ENCODE measurements at places on chromosomes 7 and 10. TPM values are rescaled to one million over a fixed set of nuclear protein-coding genes. Genes with fewer than 3 reads are reported as not detected.
A peak's percentile ranks its signal among the peaks of the same experiment; 100 is the strongest.

DNA sequence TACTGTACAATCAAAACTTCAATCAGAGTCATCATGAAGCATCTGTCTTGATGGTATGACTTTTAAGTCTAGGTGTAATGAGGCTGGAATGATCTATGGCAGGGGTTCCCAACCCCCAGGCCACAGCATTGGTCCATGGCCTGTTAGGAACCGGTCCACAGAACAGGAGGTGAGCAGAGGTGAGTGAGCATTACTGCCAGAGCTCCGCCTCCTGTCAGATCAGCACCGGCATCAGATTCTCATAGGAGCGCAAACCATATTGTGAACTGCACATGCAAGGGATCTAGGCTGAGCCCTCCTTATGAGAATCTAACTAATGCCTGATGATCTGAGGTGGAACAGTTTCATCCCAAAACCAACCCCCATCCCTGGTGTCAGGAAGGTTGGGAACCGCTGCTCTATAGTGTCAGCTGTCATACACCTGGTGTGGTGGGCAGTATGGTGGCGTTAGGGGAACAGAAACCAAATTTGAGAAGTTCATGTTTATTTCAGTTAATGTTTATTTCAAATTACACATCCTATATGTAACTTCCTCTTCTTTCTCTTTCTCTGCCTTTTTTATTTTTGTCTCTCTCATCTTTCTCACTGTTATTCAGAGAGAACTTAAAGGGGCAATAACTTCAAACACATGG, 432.6 kb downstream of the TNS3 start:
- DNase-seq, result no peak

DNA sequence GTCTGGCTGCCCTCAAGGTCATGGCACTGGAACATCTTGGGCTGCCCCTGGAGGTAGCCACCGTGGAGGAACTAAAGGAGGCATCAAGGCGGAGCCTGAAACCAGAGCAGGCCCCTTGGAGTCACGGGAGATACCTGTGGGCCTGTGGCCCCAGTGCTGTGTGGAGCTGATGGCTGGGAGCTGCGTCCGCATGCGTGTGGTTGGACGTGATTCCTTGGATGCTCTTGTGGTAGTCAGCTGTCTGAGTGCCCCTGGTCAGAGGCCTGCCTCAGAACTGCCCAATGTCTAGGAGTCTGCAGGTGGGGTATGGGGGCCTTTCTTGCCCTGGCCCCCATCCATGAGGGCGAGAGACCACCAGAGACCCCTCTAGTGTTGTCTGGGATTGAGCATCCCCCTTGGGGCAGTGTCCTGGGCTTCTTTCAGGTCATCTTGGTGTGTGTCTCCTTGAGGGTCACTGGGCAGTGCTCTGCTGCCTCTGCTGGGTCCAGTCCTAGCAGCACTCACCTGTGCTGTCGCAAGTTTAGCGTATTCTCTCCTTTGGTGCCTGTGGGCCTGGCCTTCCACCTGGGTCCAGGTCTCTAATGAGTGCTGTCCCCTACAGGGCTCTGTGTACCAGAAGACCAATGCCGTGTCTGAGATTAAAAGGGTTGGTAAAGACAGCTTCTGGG, 8.1 kb downstream of the PGAM2 start:
- no peak for DNase-seq

BTBD16 gene
- polyA plus RNA-seq, result not detected

GRCh38 chr10:96230527-96230926, 40.8 kb downstream of the BLNK start:
- DNase-seq, result no peak

EVX1 gene
- polyA plus RNA-seq, result not detected

DNA sequence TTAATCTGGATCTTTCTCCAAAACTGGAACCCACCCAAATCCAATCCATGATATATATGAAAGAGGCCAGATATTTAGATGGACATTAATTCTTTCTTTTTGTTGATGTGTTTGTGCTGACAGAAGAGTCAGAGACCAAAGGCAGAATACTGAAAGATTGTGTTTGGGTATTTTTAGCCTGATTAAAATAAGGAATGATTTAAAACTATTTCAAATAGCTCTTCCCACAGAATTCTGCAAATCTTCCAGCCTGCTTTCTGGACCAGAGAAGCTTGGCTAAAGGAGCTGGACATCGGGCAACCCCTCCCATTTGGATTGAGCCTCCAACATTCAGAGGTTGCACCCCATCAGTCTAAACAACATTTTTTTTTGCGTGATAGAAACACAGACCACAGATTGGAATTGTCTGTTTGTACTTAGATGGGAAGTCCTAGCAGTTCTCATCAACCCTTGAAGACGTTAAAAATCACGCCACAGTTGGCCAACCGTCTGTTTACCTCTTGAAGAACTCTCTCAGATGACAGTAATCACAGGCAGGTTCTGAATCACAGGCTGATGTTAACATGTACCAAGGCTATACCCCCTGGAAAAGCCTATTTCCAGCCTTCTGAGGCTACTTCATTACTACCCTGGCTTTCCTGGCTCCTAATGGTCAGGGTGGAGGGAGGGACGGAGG, 155.2 kb upstream of the NRP1 start:
- no peak for DNase-seq

DNA sequence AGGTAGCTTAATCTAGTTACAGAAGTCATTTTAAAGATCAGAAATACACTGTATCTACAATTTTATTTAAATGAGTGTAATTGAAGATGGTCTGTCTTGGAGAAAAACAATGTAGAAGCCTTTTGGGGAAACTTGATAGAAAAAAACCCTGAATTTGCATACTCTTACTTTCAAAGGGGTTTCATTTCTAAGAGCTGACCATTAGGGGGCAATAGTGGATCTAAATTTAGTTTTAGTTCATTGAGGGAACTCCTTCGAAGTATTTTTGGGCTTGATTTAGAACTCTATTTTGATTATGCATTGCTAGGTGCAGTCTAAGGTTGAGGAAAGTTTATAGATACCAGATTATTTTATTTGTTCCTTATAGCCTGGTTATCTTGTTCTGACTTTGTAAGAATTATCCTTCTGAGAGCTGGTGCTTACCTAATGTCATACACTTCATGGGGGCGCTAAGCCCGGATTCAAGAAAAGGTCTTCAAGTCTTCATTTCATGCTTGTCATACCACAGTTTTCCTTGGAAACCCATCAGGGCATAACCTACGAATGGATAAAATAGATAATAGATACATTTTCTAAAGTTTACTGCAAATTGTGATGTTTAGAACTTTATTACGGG, 69.1 kb upstream of the MXI1 start:
- no peak for DNase-seq

DNA sequence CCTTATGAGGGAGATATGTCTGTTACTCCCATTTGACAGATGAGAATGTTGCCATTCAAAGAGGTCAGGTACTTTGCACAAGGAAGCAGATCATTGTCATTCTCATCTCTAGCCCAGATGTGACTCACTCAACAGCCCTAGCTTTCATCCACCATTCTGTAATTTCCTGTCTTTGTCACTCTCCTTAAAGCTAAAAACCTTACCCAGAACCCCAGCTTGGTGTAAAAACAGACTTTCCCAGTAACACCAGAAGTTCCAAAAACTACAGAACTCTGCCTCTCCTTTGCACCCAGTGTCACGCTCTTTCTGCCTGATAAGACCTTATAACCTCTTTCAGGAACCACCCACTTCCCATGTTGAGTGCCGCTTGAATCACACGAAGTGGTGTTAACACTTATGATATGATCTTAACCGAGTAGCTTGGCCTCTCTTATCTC, 89.1 kb upstream of the SP4 start:
- DNase-seq, result no peak

NPM3 gene
- 127 TPM for polyA plus RNA-seq

RADIL gene
- 7.6 TPM for polyA plus RNA-seq

CABCOCO1 gene
- polyA plus RNA-seq, result not detected

ZMYND11 gene
- 7.5 TPM for polyA plus RNA-seq

SPDYE2B gene
- not detected for polyA plus RNA-seq

GRCh38 chr7:29177963-29178600, 16.5 kb upstream of the CHN2 start:
- no peak for DNase-seq

DNA sequence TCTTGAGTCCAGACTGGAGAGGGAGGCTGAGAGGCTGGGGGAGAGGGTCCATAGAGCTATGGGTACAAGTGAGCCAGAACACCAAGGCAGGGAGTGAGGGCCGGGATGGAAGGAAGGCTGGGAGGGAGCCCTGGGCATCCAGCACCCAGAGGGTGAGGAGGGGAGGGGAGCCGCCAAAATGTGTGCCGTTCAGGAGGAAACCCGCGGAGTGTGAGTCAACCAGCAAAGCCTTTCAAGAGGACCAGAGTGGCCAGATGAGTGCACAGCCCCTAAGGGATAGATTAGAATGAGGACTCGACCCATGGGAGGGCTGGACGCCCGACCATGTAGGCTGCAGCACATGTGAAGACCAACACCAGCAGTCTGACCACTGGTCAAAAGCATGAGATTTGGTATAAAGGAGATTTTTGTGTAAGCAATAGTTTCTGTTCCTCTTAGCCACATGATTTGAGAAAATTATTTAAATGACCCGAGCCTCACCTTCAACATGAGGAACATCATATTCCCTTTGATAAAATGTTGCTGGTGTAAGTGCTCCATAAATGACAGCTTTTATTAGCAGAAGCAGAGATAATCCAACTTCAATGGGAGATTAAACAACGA, 179.7 kb upstream of the GRB10 start:
- no peak for DNase-seq

DNA sequence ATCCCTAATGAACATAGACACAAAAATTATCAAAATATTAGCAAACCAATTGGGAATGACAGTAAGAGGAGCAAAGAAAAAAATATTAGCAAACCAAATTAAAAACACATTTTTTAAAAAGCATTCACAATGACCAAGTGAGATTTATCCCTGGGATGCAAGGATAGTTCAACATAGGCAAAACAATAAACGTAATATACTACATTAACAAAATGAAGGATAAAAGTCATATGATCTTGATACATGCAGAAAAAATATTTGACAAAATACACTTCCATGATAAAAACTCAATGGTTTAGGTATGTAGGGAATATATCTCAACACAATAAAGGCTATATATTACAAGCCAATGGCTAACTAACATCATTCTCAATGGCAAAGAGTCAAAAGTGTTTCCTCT, 83.3 kb downstream of the CRPPA start:
- DNase-seq, result no peak

STAG3 gene
- 1.3 TPM for polyA plus RNA-seq

CUZD1 gene
- polyA plus RNA-seq, result 15.1 TPM

ZNF485 gene
- 3.2 TPM for polyA plus RNA-seq

- peak; percentile 75 for DNase-seq
Measured at GRCh38 chr7:76185187-76185896, 16.4 kb upstream of the SRRM3 start.

FAM221A gene
- polyA plus RNA-seq, result 22.0 TPM

FGFBP3 gene
- polyA plus RNA-seq, result 54.6 TPM

DNA sequence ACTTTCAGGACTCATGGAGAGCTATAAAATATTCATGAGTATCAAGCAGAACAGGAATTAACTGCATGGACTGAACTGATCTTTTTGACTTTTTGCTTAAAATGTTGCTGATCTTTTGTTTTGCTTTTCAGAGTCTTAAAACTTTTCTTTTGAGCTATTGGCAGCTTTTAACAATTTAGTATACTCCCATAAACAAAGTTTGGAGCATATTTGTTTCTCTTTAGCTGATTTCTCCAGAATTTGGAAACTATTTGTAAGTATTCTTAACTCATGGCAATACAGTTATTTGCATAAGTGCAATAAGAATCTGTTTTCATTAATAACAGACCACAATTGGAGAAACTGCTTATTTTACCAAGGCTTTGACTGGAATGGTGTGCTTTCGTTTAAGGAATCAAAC, 73.4 kb upstream of the C1GALT1 start:
- no peak for DNase-seq

TFR2 gene
- 6.0 TPM for polyA plus RNA-seq

- no peak for DNase-seq
Measured at GRCh38 chr10:71229726-71230655, 17.6 kb downstream of the UNC5B start.

GRCh38 chr10:77452952-77453564, 184.6 kb downstream of the KCNMA1 start:
- DNase-seq, result no peak

DNA sequence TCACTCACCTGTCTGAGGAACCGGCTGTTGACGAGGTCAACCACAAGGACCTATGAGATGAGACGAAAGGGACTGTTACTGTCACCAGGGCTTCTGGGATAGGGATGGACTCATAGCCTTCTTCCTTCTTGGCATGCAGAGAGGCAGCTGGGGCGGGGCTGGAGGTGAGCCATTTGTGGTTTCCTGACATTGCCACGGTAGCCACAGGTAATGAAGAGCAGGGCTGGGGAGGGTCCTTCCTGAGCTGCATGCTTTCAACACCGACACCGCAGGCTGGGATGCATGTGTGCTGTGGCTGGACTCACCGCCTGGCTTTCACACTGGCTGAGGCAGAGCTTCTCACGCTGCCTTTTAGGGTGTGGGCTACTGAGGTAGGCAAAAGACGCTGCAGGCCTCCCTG, 46.4 kb upstream of the MKRN1 start:
- DNase-seq, result no peak

DNA sequence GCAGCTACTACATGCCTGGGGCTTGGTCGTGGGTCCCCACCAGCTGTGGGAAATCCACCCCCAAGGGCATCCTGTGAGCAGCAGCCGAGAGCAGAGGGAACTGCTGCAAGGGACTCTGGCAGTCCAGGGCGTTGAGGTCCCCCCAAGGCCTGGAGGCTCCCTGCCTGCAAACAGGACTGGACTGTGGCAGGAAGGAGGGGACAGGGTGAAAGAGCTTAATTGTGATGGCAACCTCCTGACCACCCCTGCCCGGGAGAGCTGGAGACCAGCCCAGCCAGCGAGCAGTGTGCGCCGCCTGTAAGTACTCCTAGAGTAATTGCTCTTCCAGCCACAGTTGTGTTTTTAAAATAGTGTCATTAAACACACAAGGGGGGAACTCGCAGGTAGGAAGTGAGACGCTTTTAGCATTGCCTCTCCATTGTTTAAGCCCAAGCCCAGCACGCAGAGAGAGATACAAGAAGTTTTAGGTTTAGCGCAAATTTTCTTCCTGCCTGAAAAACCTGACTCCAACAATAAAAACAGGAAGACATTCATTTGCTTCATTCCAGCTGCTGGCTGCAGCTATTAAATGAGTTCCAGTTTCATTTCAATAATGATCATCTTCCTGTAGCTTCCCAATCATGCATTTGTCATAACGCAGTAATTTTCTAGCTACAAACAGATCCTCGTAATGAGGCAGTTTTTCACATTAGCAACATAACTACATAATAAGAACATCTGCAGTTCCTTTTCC, 111.1 kb downstream of the EBF3 start:
- DNase-seq, result no peak

CPA2 gene
- 0.22 TPM for polyA plus RNA-seq

MMP21 gene
- polyA plus RNA-seq, result 0.05 TPM

- no peak for DNase-seq
Measured at GRCh38 chr7:7810826-7811225, 92.4 kb upstream of the RPA3 start.

GRCh38 chr10:43681220-43681619, 32.5 kb upstream of the ZNF32 start:
- DNase-seq, result no peak

Data from H1 (cell line).